Osteoblast (primary cell): ENCODE measurements at places on chromosomes 1 and 21. TPM values are rescaled to one million over a fixed set of nuclear protein-coding genes. Genes with fewer than 3 reads are reported as not detected.

DNA sequence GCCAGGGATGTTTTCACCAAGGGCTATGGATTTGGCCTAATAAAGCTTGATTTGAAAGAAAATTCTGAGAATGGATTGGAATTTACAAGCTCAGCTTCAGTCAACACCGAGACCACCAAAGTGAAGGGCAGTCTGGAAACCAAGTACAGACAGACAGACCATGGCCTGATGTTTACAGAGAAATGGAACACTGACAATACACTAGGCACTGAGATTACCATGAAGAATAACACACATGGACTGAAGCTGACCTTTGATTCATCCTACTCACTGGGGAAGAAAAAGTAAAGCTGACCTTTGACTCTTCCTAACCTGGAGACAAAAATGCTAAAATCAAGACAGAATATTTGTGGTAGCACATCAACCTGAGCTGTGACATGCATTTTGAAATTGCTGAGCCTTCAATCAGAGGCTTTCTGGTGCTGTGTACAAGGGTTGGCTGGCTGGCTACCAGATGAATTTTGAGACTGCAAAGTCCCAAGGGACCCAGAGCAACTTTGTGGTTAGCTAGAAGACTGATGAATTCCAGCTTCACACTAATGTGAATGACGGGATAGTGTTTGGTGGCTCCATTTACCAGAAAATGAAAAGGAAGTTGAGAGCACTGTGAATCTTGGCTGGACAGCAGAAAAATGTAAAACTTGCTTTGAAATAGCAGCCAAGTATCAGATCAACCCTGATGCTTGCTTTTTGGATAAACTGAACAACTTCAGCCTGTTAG is 190.4 kb upstream of the KCTD3 start:
- no peak for DNase-seq

DNA sequence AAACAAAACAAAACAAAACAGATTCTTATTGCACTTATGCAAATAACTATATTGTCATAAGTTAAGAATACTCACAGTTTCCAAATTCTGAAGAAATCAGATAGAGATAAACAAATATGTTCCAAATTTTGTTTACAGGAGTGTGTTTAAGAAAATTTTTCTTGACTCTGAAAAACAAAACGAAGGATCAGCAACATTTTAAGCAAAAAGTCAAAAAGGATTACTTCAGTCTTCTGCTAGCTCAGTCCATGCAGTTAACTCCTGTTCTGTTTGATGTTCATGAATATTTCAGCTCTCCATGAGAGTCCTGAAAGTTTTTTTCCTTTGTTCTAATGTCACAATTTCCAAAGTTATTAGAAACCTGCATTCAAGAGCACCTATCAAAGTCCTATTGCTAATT is 33.2 kb upstream of the KLF18 start:
- no peak for DNase-seq

- DNase-seq, result no peak
These were observed 805 bp downstream of the ZNHIT6 start for GRCh38 chr1:85707267-85707989.

DNA sequence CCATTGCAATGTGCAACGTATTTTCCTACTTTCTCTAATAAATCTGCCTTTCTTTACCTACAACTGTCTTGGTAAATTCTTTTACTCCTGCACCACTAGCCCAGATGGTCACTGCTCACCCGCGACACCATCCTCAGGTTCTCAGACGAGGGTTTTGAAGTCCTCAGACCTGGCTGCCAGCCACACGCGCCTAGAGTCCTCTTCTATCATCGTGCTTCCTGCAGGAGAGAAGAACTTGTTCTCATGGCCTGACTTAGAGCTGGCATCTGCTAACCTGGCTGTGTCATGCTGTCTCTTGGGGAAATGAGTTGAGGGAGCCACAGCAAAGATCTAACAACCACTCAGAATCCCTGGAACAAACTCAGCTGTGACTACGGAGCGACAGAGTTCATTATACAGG is 30.3 kb upstream of the PGBD5 start:
- no peak for DNase-seq

DNA sequence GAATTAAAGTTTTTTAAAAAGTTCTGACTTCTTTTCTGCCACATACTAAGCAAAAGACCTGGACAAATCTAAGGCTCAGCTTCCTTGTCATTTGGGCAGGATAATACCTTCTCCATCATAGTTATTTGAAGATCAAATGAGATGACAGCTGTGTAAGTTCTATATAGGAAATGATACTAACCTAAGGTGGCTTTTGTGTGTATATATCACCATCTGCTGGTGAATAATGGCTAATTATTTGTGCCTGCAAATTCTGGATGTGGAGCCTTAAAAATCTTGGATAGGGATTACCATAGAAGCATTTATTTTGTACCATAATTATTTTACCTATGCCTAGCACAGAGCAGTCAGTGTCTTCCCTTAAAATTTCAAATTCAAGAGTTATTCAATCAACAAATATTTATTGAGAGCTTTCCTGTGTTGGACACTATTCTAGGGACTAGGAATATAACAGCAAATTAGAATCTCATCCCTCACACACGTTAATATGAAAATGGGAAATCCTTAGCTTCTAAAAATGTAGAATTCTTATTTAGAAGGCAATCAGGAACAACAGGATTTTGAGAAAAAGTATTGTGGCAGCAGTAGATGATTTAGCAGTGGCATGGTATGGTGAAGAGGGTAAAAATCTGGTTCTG is 89.8 kb downstream of the TMEM200B start:
- peak; percentile 86 for DNase-seq

DNA sequence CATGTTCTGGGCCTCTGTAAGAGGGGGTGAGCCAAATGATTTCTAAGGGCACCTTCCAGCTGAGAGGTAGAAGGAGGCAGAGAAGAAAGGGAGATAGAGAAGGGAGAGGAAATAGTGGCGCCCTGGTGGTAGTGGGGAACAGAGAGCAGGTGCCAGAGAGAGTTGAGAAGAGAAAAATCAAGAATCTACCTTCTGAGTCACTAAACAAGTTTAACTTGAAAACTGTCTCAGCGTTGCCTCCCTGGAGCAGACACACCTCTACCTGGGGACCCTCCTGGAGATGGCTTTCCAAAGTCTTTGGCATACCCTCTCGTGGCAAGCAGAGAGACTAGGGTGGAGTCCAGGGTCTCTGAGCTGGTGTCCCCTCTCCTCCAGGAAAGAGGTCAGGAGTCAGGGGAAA is 1.1 kb upstream of the SLC45A3 start:
- no peak for DNase-seq

DNA sequence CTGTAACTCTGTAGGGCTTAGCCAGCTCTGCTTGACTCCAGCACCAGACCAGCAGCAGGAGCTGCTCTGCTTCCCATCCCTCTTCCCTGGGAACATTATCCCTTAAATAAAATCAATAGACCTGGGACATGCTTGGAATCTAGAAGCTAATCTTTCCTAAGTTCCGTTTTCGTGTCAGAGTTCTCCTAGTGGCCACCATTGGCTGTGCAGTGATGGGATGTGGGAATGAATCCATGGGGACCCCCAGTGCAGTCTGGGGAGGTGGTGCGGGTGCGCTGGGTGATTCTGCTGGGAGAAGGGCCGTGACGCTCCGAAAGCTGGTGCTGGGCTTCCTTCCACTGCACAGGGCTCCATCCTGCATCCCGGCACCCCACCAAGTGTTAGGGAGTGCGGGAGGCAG is 202.7 kb downstream of the CAMTA1 start:
- no peak for DNase-seq

DNA sequence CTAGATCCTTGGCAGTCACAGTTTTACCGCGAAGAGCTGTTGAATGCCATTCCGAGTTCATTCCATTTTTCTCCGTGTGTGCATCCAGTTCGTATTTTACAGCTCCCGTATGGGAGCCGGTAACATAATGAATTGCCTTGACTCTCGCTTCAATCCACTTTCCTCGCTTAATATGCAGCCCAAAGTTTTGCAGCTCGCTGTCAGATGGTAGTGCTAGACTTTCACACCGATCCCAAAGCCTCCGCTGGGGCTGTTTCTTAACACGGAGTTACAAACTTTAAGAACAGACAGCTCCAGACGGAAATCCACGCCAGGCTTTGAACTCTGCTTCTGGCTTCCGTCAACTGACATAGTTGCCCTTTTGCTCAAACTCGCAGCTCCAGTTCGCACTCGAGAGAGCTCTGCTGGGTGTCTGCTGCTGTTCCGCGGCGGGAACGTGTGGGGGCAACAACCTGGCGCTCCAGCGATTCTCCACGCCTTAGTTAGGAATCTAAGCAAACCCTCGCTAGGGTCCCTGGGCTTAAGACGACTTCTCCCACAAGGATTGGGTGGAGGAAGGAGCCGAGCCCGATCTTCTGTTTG is 3.5 kb upstream of the ARID1A start:
- DNase-seq, result peak; percentile 93

GRCh38 chr1:167330601-167331293 is 110.1 kb downstream of the POU2F1 start:
- DNase-seq, result no peak

DNA sequence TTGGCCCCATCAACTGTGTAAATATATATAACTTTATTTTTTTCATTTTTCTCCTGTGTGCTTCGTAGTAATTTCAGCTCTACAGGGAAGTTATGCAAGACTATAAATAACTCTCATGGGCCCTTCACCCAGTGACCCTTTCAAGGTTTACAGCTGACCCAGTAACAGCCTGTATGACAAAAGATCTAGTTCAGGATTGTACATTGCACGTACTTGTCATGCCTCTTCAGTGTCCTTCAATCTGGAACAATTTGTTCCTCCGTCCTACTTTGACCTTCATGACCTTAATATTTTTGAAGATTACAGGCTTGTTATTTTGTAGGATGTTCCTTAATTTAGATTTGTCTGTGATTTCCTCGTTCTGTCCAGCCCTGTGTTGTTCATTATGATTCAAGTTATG is 40.5 kb downstream of the BRINP2 start:
- DNase-seq, result no peak

GRCh38 chr1:234065794-234066447 is 161.4 kb downstream of the SLC35F3 start:
- DNase-seq, result peak; percentile 88

DNA sequence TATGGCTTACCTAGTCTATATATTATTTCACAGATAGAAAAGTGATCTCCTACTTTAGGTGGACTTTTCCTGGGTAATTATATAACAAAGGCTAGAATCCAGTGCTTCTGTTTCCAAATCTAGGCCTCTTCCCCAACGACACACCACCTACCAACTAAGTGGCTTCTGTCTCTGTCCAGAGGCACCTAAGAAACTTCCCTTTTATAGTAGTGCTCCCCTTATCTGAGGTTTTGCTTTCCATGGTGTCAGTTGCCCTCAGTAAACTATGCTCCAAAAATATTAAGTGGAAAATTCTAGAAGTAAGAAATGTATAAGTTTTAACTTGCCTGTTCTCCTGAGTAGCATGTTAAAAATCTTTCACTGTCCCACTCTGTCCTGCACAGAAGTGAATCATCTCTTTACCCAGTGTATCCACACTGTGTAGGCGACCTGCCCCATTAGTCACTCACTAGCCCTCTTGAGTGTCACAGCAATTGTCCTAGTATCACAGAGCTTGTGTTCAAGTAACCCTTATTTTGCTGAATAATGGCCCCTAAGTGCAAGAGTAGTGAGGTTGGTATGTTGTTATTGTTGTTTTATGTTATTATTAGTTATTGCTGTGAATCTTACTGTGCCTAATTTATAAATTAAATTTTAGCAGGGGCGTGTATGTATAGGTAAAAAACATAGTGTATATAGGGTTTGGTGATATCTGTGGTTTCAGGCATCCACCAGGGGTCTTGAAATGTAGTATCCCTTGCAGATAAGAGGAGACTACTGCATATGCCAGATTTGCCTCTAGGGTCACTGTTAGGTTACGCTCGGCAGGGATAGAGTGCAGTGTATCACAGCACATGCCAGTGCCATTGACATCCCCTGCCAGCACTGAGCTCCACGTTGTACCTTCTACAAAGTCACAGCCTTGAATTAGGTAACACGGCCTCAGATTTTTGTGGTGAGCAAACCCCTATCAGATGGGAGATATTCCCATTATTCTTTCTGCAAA is 14.7 kb upstream of the CD53 start:
- no peak for DNase-seq

- DNase-seq, result peak; percentile 56
These were observed 21.8 kb downstream of the TGFBR3 start for GRCh38 chr1:91864017-91864700.

DNA sequence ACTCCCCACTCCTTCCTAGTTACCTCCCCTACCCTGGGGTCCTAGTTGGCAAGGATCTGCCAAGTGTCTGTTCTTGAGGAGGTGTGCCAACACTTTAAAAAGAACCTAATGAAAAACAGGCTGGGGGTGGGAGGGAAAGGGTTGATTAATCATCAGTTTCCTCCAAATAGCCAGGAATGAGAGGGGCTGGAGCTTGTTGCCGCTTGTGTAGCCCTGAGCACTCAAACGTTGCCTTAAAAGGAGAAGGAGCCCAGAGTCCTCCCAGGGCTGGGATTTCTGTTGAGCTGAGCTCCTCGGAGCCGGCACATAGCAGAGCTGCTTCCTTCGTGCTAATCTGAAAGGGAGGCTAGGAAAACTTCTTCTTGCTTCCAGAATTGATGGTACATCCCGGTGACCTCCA is 15.9 kb downstream of the SHISA4 start:
- DNase-seq, result peak; percentile 95

GRCh38 chr1:145994391-145995120 is 1.8 kb downstream of the TXNIP start:
- DNase-seq, result no peak

DNA sequence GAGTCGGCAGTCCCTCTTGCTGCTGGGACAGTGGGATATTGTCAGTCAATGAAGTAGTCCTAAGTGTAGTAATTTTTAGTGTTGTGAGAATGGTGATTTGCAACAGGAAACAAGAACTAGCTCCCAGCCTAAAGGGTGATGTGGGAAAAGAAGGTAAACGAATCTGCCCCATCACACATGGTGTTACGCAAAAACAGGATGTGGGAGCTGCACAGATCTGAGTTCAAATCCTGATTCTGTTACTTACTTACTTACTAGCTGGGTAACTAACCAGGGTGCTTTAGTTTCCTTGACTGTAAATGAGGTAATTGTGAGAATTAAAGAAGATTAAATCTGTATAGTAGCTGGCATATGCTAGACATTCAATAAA is 22.3 kb downstream of the NAV1 start:
- DNase-seq, result no peak

GRCh38 chr1:52752484-52752826 is 26.2 kb downstream of the ZYG11B start:
- no peak for DNase-seq

DNA sequence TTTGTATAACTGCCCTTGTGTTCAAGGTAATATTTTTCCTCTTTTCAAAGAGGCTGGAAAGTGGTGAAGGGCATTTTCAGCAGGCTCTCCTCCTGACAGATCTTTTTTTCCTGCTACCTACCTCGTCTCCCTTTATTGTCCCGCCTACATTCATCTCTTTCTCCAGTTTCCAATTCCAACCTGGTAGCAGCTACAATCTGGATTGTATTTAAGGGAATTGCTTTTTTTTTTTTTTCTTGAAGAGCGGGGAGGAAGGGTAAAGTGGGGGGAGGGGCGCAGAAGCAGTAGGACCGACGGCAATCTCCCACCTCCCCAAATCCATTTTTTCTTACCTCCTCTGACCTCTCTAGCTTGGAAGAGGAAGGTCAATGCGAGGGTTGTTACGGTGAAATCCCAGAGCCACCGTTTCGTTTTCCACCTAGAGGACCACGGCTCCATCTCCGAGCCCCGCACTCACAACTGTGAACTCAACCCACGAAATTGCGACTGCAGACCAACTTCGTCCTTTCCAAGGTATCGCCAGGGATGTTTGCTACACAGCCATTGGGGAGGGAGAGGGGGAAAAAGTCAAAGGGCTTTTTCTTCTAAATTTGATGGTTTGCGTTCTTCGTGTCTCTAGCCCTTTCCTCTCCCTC is 464 bp downstream of the COL11A1 start:
- DNase-seq, result peak; percentile 34

The RGSL1 gene
- not detected in 2 replicates for total RNA-seq

The ALX3 gene
- total RNA-seq, result not detected in 2 replicates

The SLC45A1 gene
- 1.8 and 2.4 TPM in 2 replicates for total RNA-seq

The TRIM17 gene
- total RNA-seq, result under 0.01 TPM in 1 of 2 replicates, not detected in the other

The LCE1F gene
- not detected in 2 replicates for total RNA-seq
